ENCODE measurements at places on chromosomes 5 and 9. TPM values are rescaled to one million over a fixed set of nuclear protein-coding genes. Genes with fewer than 3 reads are reported as not detected.

Gene NMUR2
- total RNA-seq, result not detected

- no peaks in the 10 kb centered on the region for H3K36me3 ChIP-seq
- no peaks in the 10 kb centered on the region for H3K27me3 ChIP-seq
- peaks cover 4% of the 10 kb centered on the region for H3K4me1 ChIP-seq
- H3K4me3 ChIP-seq, result no peak overlapping the region
Observed at GRCh38 chr5:61449804-61450492, 117.9 kb downstream of the ZSWIM6 start.

DNA sequence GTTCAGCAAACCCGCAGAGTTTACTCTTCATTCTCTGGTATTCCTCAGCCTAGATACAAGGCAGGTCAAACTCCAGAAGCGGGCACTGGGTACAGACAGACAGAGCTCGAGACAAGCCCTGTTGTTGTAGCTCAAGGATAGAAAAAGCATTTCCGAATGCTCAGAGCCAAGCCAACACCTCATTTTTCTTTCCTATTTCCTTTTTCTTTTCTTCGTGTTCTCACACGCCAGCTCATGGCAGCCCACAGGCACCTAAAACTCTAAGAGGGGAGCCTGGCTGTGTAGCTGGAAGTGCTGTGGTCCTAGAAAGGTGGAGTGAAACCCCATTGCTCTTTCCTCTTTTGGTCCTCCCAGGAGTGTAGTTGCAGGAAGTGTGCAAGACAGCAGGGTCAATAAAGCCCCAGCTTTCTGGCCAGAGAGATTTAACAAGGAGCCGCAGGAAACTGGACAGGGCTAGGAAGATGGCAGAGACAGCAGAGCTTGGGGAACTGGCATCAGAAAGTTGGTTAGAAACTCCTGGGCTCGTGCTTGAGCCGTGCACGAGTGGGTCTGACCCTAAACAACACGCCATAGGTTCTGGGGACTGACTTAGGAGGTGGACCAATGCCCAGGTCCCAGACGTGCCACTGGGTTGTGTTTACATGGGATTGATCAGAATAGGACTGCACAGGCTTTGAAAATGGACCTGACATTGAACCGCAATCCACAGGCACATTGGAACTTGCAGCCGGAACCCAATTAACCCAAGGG is 41.6 kb downstream of the ADAMTS2 start:
- no peak overlapping the region for H3K27ac ChIP-seq
- DNase-seq, result no peak
- no peaks in the 10 kb centered on the region for H3K4me1 ChIP-seq
- no peak overlapping the region for H3K4me3 ChIP-seq
- no peaks in the 10 kb centered on the region for H3K27me3 ChIP-seq

DNA sequence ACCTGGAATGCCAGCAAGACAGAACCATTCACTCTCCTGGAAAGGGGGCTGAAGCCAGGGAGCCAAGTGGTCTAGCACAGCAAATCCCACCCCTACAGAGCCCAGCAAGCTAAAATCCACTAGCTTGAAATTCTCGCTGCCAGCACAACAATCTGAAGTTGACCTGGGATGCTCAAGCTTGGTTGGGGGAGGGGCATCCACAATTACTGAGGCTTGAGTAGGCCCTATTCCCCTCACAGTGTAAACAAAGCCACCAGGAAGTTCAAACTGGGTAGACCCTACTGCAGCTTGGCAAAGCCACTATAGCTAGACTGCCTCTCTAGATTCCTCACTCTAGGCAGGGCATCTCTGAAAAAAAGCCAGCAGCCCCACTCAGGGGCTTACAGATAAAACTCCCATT is 17.3 kb downstream of the RIGI start:
- no peak overlapping the region for H3K4me3 ChIP-seq
- peak; percentile 42 for DNase-seq
- no peaks in the 10 kb centered on the region for H3K36me3 ChIP-seq
- no peaks in the 10 kb centered on the region for H3K27me3 ChIP-seq
- no peaks in the 10 kb centered on the region for H3K4me1 ChIP-seq

DNA sequence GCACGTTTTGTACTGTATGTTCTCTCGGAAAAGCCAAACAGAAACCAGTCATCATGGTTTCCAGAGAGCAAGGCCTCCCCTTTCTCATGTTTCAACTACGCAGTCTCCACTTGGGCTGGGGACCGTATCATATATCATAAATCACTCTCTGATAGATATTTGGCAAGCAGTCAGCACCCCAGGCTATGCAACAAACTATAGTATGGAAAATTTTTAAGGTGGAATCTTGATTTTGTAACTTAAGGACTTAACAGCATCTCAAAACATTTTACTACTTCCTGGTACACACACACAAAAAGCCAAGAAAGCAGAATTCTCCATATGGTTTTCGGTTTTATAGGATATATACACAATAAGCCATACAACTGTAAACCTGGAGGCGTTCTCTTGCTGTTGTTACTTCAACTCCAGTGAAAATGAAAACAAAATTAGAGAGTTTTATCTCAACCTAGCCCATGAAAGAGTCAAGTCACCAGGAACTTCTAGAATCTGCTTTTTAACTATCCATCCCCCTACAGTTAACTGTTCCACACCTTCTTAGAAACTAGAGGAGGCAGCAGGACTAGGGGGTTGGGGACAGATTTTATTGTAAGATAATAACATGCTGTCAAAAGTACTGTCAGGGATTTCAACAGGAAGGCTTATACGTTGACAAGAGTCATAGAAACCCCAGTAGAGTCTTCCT is 283.4 kb downstream of the NFIB start:
- H3K4me1 ChIP-seq, result peaks cover 16% of the 10 kb centered on the region
- no peak for DNase-seq
- H3K36me3 ChIP-seq, result no peaks in the 10 kb centered on the region

- no peak for DNase-seq
- H3K27ac ChIP-seq, result no peak overlapping the region
- no peaks in the 10 kb centered on the region for H3K27me3 ChIP-seq
- peaks cover 5% of the 10 kb centered on the region for H3K4me1 ChIP-seq
- H3K4me3 ChIP-seq, result no peak overlapping the region
Observed at GRCh38 chr5:74244406-74244805, 396.1 kb downstream of the ENC1 start.

GRCh38 chr5:167412556-167412955 is 878.9 kb upstream of the WWC1 start:
- H3K36me3 ChIP-seq, result no peaks in the 10 kb centered on the region
- no peak for DNase-seq
- no peaks in the 10 kb centered on the region for H3K4me1 ChIP-seq
- no peak overlapping the region for H3K4me3 ChIP-seq

DNA sequence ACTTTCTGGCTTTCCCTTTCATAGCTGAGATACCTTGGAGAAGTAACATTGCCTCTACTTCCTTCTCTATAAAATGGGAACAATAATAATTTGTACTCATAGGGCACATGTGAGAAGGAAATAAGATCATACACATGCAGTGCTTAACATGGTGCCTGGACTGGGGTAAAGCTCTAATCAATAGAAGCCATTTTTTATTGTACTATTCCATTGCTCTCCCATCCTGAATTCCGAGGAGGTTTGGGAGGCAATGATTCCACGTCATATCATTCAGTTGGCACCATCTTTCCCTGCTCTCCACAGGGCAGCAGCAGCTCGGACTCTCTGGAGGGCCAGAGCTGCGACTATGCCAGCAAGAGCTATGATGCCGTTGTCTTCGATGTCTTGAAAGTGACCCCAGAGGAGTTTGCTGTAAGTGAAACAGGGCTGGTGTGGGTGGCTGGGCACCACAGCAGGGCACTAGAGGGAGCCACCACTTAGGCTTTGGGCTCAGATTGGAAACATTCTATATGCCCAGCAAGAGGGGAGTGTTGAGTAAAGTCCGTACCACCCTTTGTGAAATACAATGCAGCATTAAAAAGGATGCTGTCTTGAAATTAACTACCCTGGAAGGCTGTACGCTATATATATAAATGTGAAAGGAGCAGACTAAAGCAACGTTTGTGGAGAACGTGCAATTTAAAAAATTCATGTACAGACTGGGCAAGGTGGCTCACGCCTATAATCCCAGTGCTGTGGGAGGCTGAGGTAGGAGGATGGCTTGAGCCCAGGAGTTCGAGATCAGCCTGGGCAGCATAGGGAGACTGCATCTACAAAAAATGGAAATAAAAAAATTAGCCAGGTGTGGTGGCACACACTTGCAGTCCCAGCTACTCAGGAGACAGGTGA is 51.2 kb downstream of the RALGPS1 start:
- no peaks in the 10 kb centered on the region for H3K4me1 ChIP-seq
- H3K27me3 ChIP-seq, result no peaks in the 10 kb centered on the region
- H3K27ac ChIP-seq, result no peak overlapping the region
- peak; percentile 67 for DNase-seq

- H3K4me3 ChIP-seq, result no peak overlapping the region
- H3K4me1 ChIP-seq, result no peaks in the 10 kb centered on the region
- no peaks in the 10 kb centered on the region for H3K27me3 ChIP-seq
- no peaks in the 10 kb centered on the region for H3K36me3 ChIP-seq
Observed at GRCh38 chr5:131593921-131594320, 41.1 kb downstream of the RAPGEF6 start.

DNA sequence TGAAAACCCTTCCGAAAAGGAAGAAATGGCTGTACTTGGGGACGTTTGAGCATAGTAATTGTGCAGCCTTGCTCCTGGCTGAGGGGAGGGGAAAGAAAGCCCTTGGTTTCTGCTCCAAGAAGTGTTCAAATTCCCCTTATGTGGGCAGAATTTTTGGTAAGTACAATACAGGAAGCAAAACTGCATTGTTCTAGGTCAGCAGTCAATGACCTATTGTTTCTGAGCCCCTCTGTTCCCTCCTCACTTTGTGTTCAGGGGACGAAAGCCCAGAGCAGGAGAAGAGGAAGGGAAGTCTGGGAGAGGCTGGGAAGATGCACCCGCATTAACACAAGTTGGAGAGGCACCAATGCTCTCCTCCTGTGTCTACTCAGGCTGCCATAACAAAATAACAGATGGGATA is 11.9 kb downstream of the BASP1 start:
- peaks cover 9% of the 10 kb centered on the region for H3K36me3 ChIP-seq
- H3K27ac ChIP-seq, result peak overlapping the region; percentile 36
- H3K27me3 ChIP-seq, result no peaks in the 10 kb centered on the region
- peaks cover 27% of the 10 kb centered on the region for H3K4me1 ChIP-seq
- no peak for DNase-seq

GRCh38 chr9:91419222-91420191 is 4.1 kb downstream of the NFIL3 start:
- DNase-seq, result no peak
- H3K27ac ChIP-seq, result no peak overlapping the region
- peaks cover 14% of the 10 kb centered on the region for H3K4me1 ChIP-seq

Data from neural progenitor cell (in vitro differentiated cells).